Stimulated activated CD4-positive, alpha-beta T cell treated with anti-CD3 and anti-CD28 coated beads, Interleukin-1b, Interleukin-23, amount 100 ng/mL, for 48 hours (primary cell): ENCODE measurements at places on chromosomes 1 and 21.

- DNase-seq: no peak
Observed at GRCh38 chr1:175808999-175809398, 65.6 kb upstream of the TNR start.

DNA sequence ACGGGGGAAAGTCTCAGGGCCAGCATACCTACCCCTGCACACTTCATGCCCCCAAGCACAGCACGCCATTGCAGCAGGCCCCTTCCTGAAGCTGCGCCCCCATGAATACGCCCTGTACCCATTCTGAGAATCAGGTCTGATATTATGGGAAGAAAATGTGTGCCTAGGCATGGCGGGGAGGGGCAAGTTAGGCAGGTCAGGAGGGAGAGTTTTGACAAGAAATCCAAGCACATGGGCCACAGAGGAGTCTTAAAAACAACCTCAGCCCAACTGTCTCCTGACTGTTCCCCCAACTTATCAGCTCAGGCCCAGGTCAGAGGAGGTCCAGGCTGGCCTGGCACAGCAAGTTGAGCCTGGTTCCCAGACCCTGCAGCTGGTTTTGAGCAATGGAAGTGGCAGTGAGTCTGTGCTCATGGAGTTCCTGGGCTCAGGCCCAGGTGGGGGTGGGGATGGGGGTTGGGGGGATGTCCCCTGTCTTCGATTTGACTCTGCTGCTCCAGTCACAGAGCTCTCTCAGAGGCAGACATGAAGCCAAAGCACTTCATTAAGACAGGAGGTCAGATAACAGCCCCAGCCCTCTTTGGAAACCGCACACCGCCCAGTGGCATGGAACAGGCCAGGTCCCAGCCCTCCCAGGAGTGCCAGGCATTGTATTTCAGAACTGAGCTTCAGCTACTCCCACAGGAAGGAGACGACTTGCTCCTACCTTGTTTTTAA, 20.6 kb upstream of the BCAR3 start:
- DNase-seq: no peak

GRCh38 chr1:97621955-97622354, 298.9 kb downstream of the DPYD start:
- no peak for DNase-seq

- no peak for DNase-seq
Observed at GRCh38 chr1:217622042-217622441, 8.8 kb downstream of the GPATCH2 start.

GRCh38 chr1:112957133-112957812, 1.3 kb upstream of the SLC16A1 start:
- DNase-seq: peak; percentile 63

DNA sequence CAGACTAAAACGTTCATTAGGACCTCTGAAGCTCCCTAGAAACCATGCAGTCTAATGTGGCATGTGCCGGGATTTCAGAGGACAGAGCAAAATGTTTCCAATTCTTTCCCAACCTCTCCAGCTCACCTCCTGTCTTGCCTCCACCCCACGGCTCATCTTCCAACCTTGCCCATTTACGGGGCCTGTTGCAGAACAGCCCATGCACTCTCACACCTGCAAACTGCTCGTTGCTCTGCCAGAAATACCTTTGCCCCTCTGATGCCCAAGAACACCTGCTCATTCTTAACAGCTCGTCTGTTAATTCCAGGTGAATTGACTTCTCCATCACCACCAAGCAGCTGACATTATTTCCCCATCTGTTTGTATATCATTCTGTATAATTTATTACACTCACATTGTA, 53.9 kb upstream of the LBR start:
- no peak for DNase-seq

DNA sequence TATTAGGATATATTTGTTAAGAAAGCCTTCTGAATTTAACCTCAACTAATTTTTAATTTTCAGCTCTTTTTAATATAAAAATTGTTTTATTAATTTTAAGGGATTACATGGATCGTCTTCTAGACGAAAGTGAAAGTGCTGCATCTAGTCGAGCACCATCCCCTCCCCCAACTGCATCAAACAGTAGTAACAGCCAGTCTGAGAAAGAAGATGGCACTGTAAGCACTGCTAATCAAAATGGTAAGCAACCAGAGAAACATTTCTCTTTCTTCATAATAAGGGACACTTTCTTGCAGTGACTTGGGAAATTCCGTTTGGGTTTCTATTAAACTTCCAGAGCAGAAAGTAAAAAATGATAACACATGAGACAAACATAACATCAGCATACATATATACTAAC, 56.9 kb downstream of the MIER1 start:
- DNase-seq: no peak

DNA sequence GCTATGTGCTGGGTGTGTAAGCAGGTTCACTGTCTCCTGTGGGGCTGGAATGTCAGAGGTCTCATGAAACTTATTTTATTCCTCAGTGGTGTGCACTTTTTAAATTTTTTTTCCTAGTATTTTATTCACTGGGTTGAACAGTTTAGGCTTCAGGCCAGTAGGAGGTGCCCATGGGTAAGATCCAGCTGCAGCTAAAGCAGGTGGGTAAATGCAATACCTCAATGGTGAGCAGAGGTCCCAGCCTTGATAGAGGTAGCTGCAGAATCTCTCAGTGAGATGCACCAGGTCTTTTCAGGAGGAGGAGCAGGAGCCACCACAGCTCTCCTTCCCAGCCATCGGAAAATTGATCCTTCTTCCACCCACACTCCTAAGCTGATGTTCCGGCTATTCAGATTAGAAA, 12.6 kb upstream of the OR6N2 start:
- DNase-seq: peak; percentile 39

GRCh38 chr21:40852563-40852962, 5.6 kb upstream of the DSCAM start:
- no peak for DNase-seq

DNA sequence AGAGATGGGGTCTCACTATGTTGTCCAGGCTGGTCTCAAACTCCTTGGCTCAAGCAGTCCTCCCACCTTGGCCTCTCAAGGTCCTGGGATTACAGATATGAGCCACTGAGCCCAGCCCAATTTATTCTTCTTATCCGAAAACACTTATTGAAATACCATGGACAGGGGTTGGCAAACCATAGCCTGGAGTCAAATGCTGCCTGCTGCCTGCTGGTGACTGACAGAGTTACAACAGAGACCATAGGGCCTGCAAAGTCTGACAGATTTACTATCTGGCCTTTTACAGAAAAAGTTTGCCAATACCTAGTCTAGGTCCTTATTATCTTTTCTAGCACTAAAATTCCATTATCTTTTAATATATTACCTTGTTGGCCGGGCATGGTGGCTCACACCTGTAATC, 87.1 kb upstream of the ZNF281 start:
- no peak for DNase-seq

GRCh38 chr21:46295177-46295770, 9.1 kb downstream of the YBEY start:
- no peak for DNase-seq

GRCh38 chr1:232305050-232305449, 324.9 kb downstream of the SIPA1L2 start:
- no peak for DNase-seq

DNA sequence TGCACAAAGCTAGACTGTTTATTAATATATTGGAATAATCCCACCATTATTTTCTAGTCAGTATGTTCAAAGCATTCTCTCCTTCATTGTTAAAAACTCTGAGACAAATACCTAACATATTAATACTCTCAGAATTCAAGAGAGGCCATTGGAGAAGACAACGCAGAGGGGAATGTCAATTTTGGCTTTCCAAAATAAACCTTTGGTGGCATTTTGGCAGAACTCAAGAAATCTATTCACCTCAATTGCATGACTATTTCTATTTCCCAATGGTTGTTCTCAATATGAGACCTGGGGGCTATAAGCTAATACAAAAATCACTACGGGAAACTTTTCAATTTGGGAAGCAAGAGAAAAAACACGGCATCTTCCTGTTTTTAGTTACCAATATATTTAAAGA, 58.5 kb downstream of the RUSC1 start:
- DNase-seq: no peak
